K562 (cell line): ENCODE measurements at places on chromosomes 2 and 18. TPM values are rescaled to one million over a fixed set of nuclear protein-coding genes. Genes with fewer than 3 reads are reported as not detected.

Gene SLC4A5
- total RNA-seq = 0.42 TPM in 1 of 2 replicates, not detected in the other

Gene CHRNG
- total RNA-seq = not detected in 2 replicates

Gene NCKAP5
- not detected in 2 replicates for total RNA-seq

Gene UBE2E3
- 74.3 and 78.0 TPM in 2 replicates for total RNA-seq

Gene LHCGR
- not detected in 2 replicates for total RNA-seq

Gene RUFY4
- not detected in 2 replicates for total RNA-seq

Gene RNU2-63P
- 33.0 and 34.0 TPM in 2 replicates for total RNA-seq

Gene CCDC195
- not detected in 2 replicates for total RNA-seq

Gene CD207
- total RNA-seq = not detected in 2 replicates

Gene DOCK10
- 0.69 and 0.76 TPM in 2 replicates for total RNA-seq

Gene B4GALT6
- 0.18 and 0.27 TPM in 2 replicates for total RNA-seq

Gene REG3G
- total RNA-seq = 0.22 TPM in 1 of 2 replicates, not detected in the other

Gene EGR4
- not detected in 2 replicates for total RNA-seq

Gene GRB14
- not detected in 2 replicates for total RNA-seq

Gene KHK
- total RNA-seq = 10.7 and 13.2 TPM in 2 replicates

Gene INPP5D
- total RNA-seq = 4.3 and 5.6 TPM in 2 replicates

Gene TXNL1
- total RNA-seq = 65.4 and 65.7 TPM in 2 replicates

Gene CRYBA2
- 0.51 and 0.81 TPM in 2 replicates for total RNA-seq
